Nephron progenitor cell (in vitro differentiated cells): ENCODE measurements at places on chromosomes 2 and 18.

DNA sequence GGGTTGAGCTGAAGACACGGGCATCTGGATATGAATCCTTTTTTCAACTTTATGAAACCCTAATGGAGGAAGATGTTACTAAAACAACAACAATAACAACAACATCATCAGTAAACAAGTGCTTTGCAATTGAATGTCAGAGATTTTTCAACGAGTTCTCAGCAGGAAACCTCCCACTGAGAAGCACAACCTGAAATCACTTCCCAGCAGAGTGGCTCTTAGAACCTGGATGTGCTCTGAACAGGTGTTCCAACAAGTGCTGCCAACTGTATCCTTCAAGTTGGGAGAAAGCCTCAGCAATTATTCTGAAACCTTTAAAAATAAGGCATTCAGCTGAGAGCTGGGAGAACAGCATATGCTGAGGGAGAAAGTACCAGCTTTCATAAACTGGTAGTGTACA, 1622.7 kb upstream of the CELF4 start:
- no peak for DNase-seq

DNA sequence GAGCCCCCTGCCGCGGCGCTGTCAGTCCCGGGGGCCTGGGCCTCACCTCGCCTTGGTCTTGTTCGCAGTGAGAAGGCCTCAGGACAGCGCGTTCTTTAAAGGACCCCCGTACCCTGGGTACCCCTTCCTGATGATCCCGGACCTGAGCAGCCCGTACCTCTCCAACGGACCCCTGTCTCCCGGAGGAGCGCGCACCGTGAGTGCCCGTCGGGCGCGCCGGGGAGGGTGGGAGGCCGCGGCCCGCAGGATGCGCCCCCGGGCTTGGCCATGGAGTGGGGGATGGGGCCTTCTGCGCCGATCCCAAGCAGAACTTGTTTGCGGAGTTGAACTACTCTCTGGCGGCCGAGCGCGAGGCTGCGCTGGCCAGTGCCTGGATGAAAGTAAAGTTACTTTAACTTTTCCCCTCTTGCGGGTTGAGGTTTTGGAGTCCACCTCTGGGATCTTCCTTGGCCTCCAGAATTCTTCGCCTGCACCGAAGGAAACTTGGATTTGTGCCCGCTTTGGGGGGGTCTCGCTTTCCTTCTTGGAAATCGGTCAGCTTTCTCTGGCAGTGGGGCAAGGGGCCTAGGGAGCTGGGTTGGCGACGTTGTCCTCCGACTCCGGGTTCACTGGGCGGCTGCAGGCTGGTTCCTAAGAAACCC, 1.2 kb downstream of the TCF7L1 start:
- peak; percentile 75 for DNase-seq

DNA sequence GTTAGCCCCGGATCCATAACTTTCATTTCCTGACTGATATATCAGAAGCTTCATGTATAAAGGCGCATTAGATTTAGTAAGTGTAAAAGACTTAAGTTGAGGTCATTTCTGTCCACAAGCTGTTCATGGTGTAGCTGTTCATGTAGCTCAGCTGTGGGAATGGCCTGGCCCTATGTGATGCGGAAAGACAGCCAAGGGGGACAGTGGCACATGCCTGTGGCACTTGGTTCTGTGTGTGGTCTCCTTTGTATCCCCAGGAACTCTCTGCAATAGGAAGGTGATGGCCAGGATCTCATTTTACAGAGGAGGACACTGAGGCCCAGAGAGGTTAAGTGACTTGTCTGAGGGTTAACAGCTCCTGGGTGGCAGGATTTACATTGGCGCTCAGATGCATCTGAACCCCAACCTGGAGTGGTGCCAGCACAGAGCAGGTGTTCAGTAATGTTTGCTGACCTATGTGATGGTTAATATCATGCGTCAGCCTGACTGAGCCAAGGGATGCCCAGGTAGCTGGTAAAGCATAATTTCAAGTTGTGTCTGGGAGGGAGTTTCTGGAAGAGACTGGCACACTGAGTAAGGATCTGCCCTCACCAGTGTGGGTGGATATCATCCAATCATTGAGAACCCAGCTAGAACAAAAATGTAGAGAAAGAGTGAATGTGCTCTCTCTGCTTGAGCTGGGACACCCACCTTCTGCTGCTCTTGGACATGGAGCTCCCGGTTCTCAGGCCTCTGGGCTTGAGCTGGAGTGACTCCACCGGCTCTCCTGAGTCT, 25.4 kb downstream of the HPCAL1 start:
- DNase-seq, result no peak

DNA sequence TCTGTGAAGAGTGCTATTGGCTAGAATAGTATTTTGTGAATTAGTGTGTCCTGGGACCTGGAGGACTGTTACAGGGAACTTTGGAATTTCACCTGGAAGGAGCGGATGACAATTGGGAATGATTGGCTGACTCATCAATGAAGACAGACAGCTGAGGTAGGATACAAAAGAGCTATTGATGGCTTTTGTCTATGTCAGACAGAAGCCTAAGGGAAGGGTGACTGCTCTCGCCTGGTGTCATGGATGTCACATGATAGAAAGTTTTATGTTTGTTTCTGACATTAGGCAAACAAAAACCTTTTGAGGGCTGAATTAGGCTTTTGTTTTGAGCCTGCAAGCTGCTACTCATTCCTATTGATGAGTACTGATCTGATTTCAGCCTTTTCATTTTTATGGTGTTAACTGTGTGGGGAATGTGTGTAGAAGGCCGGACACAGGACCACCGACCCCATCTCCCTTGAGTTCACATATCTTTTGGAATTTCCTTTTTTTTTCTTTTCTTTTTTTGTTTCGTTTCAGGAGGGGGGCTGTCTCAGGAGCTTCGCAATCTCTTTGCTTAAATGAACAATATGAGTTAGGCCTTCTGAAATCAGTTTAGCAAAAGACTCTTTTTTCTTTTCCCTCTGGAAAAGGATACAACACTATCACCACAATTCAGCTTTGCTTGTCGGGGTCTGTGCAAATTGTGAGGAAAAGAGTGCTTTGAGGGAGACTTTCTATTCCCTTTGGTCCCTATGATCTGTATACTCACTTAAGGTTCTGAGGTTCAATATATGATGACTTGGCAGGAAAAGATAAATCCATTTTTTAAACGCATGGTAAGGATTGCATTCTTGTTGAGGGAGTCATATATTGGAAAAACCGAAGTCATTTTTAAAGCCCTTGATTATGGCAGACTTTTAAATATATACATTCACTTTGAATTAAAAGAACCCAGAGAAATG, 207.9 kb upstream of the FIGN start:
- no peak for DNase-seq

- no peak for DNase-seq
Measured at GRCh38 chr2:164464376-164464775, 156.9 kb downstream of the GRB14 start.

DNA sequence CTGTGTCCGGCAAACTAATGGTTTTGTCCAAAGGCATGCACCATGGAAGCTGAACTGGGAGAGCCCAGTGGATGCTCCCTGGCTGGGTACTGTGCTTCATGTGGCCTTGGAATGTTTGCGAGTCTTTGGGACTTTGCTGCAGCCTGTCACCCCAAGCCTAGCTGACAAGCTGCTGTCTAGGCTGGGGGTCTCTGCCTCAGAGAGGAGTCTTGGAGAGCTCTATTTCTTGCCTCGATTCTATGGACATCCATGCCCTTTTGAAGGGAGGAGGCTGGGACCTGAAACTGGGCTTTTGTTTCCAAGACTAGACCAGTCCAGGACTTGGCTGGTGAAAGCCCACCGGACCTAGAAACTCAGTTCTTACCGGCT, 1.7 kb downstream of the MARS2 start:
- peak; percentile 15 for DNase-seq

GRCh38 chr2:68767031-68767961, 32.7 kb downstream of the ARHGAP25 start:
- DNase-seq, result no peak

GRCh38 chr2:49616800-49617199, 462.5 kb upstream of the FSHR start:
- peak; percentile 3 for DNase-seq
